ENCODE measurements at places on chromosomes 4 and X.

DNA sequence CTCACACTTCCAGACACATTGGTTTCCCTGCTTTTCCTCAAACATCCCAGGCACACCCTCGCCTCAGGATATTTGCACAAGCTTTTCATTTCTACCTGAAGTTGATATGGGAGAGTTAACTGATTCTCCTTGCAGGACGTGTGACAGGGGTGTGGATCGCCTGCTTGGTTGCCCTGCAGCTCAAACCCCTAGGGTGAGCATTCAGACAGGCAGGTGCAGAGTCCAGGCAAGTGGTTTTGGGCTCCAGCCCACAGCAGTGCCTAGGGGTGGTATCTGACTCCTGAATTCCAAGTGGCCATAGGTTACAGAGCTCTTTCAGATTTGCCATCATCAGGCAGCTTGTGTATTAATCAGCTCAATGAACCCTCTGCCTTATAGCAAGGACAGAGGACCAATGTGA lies 1104.2 kb upstream of the IGFBP7 start:
- no peak for DNase-seq

DNA sequence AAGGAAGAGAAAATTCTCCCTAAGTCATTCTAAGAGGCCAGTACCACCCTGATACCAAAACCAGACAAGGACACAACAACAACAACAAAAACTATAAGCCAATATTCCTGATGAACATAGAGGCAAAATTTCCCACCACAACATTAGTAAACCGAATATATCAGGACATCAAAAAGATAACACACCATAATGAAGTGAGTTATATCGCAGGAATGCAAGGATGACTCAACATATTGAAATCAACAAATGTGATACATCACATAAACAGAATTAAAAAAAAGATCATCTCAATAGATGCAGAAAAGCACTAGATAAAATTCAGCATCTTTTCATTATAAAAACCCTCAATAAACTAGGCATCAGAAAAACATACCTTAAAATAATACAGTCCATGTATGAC lies 1844.4 kb upstream of the PCDH10 start:
- DNase-seq, result no peak

DNA sequence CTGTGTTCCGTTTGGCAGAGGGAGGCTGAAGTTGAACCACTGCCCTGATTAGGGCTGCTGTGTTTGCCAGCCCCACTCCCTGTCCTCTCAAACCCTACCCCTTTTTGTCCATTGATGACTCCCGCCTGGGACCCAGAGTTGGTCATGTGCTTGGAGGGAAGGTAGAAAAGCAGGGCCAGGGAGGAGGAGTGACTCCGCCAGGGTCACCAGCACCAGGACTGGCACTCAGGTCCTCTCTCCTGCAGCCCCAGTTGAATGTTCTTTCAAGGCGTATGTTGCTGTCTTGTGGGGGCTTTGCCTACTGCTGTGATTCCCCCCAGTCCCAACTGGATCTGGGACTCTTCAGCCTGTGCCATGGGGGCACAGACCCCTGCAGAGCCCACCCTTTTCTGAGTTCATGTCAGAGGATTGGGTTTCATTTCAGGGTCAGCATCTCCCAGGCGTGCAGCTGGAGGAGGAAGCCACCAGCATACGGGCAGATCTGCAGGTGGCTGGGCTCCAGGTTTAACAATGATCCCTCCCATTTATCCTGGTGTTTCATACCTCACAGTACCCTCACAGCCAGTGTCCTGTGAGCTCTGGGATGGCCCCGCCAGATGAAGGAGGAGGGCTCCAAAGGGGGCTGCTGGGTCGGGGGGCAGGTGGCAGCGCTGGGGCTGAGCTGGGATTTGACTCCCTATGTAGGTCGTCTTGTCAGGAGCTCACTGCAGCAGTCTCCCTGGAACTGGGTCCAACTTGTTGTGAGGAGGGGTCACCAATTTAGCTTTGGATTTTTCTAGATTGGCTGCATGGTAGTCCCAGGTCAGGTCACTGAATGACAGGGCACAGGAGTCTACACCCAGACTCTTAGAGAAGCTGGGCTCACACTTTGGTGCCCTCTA lies 55.7 kb downstream of the MSX1 start:
- DNase-seq, result no peak

- DNase-seq, result no peak
Observed at GRCh38 chr4:18051281-18051680, 29.7 kb upstream of the LCORL start.

DNA sequence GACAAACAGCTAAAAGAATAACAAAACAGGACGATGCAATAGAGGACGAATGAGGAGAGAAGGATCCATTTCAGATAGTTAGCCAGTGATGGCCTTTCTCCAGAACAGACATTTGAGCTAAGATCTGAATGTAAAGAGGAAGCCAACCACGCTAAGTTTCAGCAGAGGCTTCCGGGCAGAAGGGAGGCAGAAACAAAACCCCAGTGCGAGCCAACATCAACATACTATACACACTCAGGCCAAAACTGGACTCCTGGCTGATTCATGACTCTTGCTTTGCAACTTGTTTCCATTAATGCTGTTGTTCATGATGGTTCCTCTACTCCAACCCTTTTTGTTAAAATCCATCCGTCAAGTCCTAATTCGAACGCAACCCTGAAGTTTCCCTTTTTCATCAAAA lies 730.3 kb downstream of the TRIML1 start:
- DNase-seq, result no peak

DNA sequence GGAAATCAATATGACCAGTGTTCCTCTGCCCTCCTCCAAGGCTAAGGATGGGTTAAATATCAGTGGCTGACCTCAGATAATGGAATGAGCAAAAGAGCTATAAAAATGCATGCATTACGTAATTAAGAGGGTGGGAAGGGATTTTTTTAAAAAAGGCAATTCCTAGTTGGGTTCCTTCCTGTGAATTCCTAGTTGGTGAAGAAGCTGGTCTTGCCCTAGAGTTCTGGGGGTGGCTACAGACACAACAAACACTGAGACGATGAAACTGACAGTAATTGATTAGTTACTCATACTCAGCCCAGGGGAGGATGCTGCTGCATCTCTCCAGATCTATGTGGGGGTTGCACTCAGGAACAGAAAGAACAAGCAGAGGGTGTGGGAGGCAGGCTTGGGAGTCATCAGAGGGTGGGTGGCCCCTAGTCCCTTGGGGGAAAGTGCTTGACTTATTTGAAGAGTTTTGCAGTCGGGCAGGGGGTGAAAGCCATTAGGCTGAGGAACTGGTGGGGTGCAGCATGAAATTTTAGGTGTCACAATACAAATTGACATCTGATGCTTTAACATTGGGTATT lies 662.0 kb upstream of the FRG1 start:
- DNase-seq, result no peak

- DNase-seq, result no peak
Observed at GRCh38 chr4:152965611-152966010, 29.5 kb downstream of the FHDC1 start.

DNA sequence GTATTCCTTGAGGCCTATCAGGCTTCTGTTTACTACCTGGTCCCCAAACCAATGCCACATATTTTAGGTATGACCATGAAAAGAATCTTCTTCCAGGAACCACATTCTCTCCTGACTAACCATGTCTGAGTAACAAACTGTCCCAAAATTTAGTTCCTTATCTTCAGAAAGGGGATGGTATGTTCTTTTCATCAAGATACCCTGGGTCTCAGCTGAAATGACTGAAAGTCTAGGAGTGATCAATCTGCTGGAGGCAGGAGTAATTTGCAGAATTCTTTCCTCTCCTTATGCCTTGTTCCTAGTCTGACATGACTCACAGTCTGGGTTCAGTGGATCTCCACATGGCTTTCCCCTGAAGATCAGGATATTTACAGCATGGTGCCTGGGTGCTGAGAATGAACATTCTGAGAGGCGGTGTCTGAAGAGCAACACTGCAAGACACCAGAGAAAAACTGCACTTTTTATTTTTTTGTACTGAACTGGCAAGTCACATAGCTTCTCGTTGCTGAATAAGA lies 665.5 kb downstream of the TLL1 start:
- DNase-seq, result no peak
